Caco-2 (cell line): ENCODE measurements at places on chromosomes 7 and 10. TPM values are rescaled to one million over a fixed set of nuclear protein-coding genes. Genes with fewer than 3 reads are reported as not detected.
A peak's percentile ranks its signal among the peaks of the same experiment; 100 is the strongest.

GRID2IP gene
- total RNA-seq: 0.65 and 0.95 TPM in 2 replicates

DGKB gene
- 0.39 TPM in 1 of 2 replicates, not detected in the other for total RNA-seq

GRCh38 chr7:149297034-149297755 lies 35.2 kb downstream of the ZNF783 start:
- H3K4me3 ChIP-seq: no peak overlapping the region
- H3K36me3 ChIP-seq: no peaks in the 10 kb centered on the region
- DNase-seq: no peak
- H3K27ac ChIP-seq: no peak overlapping the region
- H3K4me1 ChIP-seq: no peaks in the 10 kb centered on the region
- H3K27me3 ChIP-seq: no peaks in the 10 kb centered on the region

DNA sequence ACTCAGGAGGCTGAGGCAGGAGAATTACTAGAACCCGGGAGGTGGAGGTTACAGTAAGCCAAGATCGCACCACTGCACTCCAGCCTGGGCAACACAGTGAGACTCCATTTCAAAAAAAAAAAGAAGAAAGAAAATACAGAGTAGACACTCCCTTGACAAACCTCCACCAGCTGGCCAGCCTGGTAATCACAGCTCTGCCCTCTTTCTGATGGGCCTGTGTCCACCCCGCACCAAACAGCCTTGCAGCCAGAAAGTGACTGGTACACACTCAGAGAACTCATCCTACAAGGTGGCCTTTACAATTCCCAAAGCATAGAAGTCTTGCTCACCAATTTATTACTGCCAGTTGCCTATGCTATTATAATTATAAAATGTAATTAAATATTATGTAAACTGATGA lies 66.6 kb downstream of the COBL start:
- H3K27ac ChIP-seq: no peak overlapping the region
- no peak for DNase-seq
- H3K27me3 ChIP-seq: no peaks in the 10 kb centered on the region
- H3K4me3 ChIP-seq: no peak overlapping the region
- peaks cover 26% of the 10 kb centered on the region for H3K4me1 ChIP-seq

- H3K36me3 ChIP-seq: no peaks in the 10 kb centered on the region; the same call in 1 of the 2 replicates
- DNase-seq: no peak
- H3K4me1 ChIP-seq: peaks cover 3% of the 10 kb centered on the region; the same call in 1 of the 2 replicates
- H3K27me3 ChIP-seq: no peaks in the 10 kb centered on the region
These were observed 36.1 kb downstream of the RALA start for GRCh38 chr7:39659356-39660013.

GRCh38 chr7:145643981-145644380 lies 472.6 kb upstream of the CNTNAP2 start:
- no peak overlapping the region for H3K27ac ChIP-seq
- no peaks in the 10 kb centered on the region for H3K4me1 ChIP-seq
- no peaks in the 10 kb centered on the region for H3K36me3 ChIP-seq
- no peaks in the 10 kb centered on the region for H3K27me3 ChIP-seq
- DNase-seq: no peak

DNA sequence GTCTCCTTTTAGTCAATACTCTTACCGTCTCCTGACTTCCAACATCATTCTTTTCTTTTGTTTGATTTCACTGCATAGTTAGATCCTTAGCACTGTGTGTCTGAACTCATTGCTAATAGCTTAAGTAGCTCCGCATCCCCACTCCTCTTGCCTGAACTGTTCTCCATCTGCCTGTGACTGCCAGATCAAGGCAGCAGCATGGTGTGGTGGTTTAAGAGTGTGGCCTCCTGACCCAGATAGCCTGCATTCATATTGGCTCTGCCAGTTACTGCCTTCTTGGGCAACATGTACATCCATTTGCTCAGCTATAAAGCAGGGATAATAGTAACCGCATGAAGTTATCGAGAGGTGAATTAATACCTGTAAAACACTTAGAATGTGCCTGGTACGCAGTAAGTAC lies 50.8 kb downstream of the SUFU start:
- H3K27me3 ChIP-seq: no peaks in the 10 kb centered on the region; the same call in 1 of the 2 replicates
- H3K36me3 ChIP-seq: peaks cover 1% of the 10 kb centered on the region; the same call in 1 of the 2 replicates
- H3K4me3 ChIP-seq: no peak overlapping the region
- H3K4me1 ChIP-seq: no peaks in the 10 kb centered on the region

TYSND1 gene
- 29.4 and 29.8 TPM in 2 replicates for total RNA-seq

TCF7L2 gene
- total RNA-seq: 45.4 and 50.9 TPM in 2 replicates

DNA sequence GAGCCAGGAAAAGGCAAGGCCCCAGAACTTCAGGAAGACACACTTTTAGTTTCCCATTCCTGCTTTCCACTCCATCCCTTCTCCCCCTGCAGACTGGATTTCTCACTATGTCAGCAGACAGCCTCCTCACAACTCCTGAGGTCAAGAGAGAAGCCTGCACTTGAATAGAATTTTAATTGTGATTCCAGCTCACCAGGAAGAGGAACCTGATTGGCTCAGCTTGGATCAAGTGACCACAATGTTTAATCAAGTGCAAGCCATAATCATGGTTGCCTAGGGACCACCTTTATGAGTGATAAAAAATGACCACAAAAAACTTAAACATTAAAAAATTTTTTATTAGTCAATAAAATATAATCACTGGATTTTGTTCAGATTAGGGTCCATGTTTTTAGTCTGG lies 244.7 kb upstream of the RHOBTB1 start:
- H3K27me3 ChIP-seq: no peaks in the 10 kb centered on the region
- no peak overlapping the region for H3K27ac ChIP-seq
- DNase-seq: no peak
- H3K4me1 ChIP-seq: no peaks in the 10 kb centered on the region
- no peak overlapping the region for H3K4me3 ChIP-seq

- H3K27me3 ChIP-seq: no peaks in the 10 kb centered on the region
- H3K4me1 ChIP-seq: no peaks in the 10 kb centered on the region
- H3K36me3 ChIP-seq: no peaks in the 10 kb centered on the region
- DNase-seq: peak; percentile 33
- H3K4me3 ChIP-seq: no peak overlapping the region
These were observed 1.1 kb upstream of the ZNF467 start for GRCh38 chr7:149774237-149775175.

GRCh38 chr10:129846991-129847391 lies 117.1 kb downstream of the EBF3 start:
- no peak overlapping the region for H3K4me3 ChIP-seq
- 0 out of 2 replicates have a peak, but pooled peaks cover 1% of the 10 kb centered on the region for H3K27me3 ChIP-seq
- H3K4me1 ChIP-seq: no peaks in the 10 kb centered on the region
- H3K36me3 ChIP-seq: no peaks in the 10 kb centered on the region
- no peak overlapping the region for H3K27ac ChIP-seq
- DNase-seq: no peak

DNA sequence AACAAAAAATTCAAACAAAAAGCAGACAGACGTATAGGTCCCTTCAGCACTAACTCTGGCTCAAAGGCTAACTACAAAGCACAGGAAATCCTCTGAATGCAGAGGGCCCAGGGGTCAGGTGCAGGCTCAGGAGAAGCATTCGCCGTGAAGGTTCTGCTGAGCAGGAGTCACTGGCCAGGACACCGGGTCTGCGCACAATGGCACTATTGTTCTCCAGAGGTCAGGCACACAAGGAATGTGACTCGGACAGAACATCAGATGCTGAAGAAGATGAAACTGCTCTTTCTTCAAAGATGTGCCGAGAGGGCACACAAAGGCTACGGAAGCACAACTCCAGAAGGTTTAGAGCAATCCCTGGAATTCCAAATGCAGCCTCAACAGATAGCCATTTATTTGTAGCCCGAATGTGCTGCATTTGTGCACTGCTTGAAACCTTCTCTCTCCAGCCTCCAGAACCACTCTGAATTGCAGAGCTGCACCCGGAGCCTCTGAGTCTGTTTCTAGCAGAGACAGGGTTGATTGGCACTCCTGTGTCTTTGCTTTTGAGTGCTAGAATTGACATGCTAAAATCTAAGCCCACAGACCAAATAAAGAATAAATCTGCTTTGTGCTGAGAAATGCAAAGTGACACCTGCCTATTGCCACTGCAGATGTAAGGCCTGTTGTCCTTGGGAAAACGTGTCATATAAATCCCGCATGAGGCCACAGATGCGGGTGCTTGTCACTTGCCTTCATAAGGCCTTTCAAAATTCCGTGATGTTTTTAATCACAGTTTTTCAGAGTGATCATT lies 85.4 kb upstream of the AFAP1L2 start:
- H3K27me3 ChIP-seq: no peaks in the 10 kb centered on the region
- peak; percentile 75 for DNase-seq
- no peaks in the 10 kb centered on the region for H3K36me3 ChIP-seq
- H3K4me3 ChIP-seq: no peak overlapping the region
- no peak overlapping the region for H3K27ac ChIP-seq
- no peaks in the 10 kb centered on the region for H3K4me1 ChIP-seq

DNA sequence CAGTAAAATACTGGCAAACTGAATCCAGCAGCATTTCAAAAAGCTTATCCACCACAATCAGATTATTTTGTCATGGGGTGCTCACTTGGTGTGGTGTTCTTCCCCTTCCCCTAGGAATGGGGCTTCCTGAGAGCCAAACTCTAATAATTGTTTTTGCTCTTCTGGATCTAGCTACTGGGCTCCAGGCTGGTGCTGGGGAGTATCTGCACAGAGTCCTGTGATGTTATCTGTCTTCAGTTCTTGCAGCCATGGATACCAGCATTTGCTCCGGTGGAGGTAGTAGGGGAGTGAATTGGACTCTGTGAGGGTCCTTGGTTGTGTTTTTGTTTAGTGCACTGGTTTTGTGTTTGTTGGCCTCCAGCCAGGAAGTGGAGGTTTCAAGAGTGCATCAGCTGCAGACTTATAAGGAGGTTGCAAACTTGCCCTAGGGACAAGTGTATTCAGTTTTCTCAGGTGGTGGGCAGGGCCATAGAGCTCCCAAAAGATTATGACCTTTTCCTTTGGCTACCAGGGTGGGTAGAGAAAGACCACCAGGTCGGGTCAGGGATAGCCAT lies 308.5 kb upstream of the MAGI2 start:
- no peaks in the 10 kb centered on the region for H3K36me3 ChIP-seq
- no peak overlapping the region for H3K27ac ChIP-seq
- no peaks in the 10 kb centered on the region for H3K4me1 ChIP-seq
- no peak for DNase-seq

AKR1C8 gene
- not detected in 2 replicates for total RNA-seq

DNA sequence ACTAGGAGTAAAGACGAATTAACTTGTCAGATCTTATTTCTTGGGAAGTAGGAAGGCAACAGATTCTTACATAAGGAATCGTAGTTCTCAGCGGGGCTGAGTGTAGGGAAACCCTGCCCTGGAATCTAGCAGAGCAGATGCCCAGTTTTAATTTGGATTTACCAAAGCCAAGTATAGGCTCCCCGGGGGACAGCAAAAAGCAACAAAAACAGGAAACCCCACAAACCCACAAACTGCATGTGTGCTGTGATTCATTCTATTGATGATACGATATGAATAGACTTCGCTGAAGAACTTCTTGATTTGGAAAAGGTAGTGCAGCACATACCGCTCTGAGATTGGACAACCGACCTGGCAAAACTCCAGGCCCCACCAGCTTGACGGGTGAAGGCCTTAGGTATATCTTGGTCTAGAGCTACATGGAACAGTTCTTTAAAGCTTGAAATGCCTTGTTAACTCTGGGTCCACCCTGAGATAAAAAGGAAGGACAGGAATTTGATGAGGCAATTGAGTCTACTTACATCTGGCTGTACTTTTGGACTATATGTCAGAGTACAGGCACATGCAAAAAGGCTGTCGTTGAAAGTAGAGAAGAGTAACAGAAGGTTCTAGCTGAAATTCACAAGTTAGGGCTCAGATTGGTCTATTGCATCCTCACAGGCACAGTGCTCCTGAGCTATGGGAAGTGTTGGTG lies 49.1 kb downstream of the STRA8 start:
- H3K36me3 ChIP-seq: no peaks in the 10 kb centered on the region
- no peak overlapping the region for H3K4me3 ChIP-seq
- H3K27ac ChIP-seq: no peak overlapping the region
- no peaks in the 10 kb centered on the region for H3K27me3 ChIP-seq
- H3K4me1 ChIP-seq: no peaks in the 10 kb centered on the region

- no peaks in the 10 kb centered on the region for H3K27me3 ChIP-seq
- H3K27ac ChIP-seq: no peak overlapping the region
- peaks cover 4% of the 10 kb centered on the region; the same call in 1 of the 2 replicates for H3K4me1 ChIP-seq
- no peak overlapping the region for H3K4me3 ChIP-seq
- no peaks in the 10 kb centered on the region for H3K36me3 ChIP-seq
These were observed 57.4 kb downstream of the CHST15 start for GRCh38 chr10:124035928-124036558.

DNA sequence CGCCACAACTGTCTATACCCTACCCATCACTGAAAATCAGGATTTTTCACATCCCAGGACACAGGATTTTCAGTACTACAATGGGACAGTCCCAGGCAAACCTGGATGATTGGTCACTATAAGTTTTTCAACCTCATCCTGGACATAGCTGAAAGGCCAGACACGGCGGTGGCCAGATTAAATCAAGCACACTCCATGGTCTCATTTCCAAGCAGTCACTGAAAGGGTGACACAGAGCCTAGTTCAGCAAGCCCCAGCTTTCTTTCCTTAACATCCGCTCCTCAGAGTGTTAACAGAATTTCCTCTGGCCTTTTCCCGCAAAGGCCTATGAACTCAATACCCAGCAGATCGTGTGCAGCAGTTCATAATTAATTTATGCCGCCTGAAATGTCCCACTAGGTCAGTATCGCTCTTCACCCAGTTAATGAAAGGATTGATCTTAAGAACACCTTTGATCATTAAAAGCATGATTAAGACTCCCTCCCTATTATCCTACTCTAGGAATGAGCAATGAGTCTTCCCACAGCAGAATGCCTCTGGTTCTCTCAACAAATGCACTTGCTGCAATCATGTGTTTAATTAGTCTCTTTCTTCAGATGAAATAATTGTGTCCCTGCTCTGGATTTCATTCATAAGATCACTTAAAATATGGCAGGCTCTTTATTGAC lies 104.0 kb upstream of the NANOS1 start:
- no peaks in the 10 kb centered on the region for H3K36me3 ChIP-seq
- DNase-seq: no peak
- H3K27me3 ChIP-seq: no peaks in the 10 kb centered on the region; the same call in 1 of the 2 replicates
- H3K4me3 ChIP-seq: no peak overlapping the region
- no peak overlapping the region for H3K27ac ChIP-seq

DNA sequence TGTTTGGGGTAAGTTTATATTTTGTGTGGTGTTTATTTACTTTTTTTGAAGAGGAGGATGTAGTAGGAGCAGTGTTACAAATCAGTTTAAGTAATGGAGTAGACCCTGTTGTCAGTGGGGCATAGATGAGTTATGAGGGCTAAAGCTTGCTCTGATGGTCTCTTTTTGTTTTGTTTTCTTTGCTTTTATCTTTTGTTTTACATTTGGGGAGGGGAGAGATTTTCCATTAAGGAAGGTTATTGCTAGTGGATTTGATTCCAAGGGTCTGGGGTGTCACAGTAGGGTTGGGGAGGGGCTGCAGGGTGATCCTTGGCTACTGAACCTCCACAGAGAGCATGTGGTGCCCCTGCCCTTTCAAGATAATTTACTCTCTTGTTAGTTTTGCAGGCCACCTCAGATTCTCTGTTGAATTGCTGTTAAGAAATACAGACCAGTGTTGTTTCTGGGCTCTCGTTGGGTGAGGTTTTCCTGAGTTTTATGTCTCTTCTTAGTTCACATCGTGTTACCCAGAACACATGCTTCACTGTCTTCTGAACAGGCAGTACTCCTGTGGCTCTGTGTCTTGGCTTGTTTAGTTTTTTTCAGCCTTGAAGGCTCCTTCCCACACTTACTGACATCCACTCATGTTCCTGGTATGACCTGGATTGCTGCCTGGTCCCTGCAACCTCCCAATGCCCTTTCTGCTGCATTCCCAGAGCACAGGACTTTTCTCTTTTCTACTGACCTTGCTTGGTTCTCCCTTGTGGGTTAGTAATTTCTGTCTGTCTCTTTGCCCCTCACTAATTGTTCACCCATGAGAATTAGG lies 4.2 kb downstream of the KIFBP start:
- H3K36me3 ChIP-seq: no peaks in the 10 kb centered on the region
- H3K4me3 ChIP-seq: no peak overlapping the region
- DNase-seq: no peak
- no peaks in the 10 kb centered on the region for H3K4me1 ChIP-seq

GJD4 gene
- 0.18 TPM in 1 of 2 replicates, not detected in the other for total RNA-seq

FRAT1 gene
- total RNA-seq: 2.3 and 2.9 TPM in 2 replicates
